ENCODE measurements at places on chromosomes 12 and 14.

DNA sequence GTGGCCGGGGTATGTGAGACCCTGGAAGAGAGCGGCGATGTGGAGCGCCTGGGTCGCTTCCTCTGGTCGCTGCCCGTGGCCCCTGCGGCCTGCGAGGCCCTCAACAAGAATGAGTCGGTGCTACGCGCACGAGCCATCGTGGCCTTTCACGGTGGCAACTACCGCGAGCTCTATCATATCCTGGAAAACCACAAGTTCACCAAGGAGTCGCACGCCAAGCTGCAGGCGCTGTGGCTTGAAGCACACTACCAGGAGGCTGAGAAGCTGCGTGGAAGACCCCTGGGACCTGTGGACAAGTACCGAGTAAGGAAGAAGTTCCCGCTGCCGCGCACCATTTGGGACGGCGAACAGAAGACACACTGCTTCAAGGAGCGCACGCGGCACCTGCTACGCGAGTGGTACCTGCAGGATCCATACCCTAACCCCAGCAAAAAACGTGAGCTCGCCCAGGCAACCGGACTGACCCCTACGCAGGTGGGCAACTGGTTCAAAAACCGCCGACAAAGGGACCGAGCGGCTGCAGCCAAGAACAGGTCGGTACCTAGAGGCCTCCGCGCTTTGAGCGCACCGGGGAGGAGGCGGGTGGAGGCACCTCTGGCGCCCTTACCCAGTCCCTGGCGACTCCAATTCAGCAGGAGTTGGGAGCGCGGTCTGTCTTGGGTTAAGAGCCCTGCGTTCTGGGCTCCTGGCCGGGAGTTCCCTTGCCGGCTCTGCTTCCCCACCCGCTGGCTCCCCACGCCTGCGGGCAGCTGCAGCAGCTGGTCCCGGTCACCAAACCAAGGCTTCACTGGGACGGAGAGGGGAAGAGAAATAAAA, 700 bp downstream of the SIX6 start:
- no peak for DNase-seq

DNA sequence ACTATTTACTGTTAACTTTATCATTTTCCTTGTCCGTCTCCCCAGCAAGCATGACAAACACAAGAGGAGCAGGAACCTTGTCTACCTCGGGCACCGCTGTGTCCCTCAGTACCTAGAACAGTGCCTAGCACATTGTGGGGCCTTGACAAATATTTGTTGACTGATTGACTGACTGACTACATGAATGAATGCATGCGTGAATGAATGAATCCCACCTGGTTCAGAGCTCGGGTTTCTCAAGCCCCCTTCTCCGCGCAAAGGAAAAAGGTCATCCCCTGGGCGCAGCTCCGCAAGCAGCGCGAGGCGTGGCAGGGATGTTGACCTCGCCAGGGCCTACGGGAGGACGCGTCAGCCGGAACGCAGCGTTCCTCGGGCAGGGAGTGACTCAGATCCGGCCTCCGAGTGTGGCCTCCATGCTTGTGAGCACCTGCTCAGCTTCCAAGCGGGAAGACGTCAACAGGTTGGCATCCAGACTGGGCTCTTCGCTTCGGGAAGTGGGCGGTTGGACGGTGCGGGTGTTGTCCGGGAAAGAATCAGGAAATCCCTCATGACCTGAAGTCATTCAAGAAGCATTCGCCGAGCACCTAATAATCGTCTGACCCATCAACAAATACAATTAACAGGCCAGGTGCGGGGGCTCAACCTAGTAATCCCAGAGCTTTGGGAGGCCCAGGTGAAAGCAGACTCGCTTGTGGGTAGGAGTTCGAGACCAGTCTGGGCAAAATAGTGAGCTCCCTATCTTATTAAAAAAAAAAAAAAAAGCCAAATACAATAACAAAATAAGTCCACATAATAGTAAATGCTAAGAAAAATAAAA, 13.9 kb upstream of the UBC start:
- no peak for DNase-seq

- DNase-seq = no peak
These were observed 25.4 kb downstream of the HSPB8 start for GRCh38 chr12:119204131-119204530.

DNA sequence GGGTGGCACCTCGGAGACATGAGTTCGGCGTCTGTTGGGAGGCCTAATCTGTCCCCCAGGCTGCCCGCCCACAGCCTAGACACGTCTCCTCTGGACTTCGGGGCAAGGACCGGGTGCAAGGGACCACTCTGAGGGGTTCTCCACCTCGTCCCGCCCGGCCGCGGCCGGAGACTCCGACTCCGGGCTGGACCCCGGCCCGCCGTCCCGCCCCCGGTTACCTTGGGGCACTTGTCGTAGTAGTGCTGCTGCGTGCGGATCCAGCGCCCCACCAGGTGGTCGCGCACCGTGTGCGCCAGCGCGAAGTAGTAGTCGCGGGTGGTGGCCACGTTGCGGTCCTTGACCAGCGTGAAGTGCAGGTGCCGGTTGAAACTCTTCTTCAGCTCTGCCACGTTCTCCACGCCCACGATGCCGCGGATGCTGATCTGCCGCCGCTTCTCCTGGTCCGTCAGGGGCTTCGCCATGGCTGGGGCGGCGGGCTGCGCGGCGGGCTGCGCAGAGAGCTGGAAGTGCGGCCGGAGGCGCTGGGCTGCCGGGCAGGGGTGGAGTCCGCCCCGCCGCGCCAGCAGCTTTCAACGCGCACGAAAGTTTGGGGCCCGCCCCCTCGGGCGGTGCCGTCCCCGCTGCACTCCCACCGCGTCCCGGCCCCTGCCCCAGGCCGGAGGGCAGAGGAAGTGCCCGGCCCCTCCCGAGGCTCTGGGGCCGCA, at the start of gene PYGL:
Gene PYGL (minus strand): TSS at position 541 of the 704 bp plus-strand sequence. CDS start 80 bp downstream, at position 461.
- no peak for DNase-seq

DNA sequence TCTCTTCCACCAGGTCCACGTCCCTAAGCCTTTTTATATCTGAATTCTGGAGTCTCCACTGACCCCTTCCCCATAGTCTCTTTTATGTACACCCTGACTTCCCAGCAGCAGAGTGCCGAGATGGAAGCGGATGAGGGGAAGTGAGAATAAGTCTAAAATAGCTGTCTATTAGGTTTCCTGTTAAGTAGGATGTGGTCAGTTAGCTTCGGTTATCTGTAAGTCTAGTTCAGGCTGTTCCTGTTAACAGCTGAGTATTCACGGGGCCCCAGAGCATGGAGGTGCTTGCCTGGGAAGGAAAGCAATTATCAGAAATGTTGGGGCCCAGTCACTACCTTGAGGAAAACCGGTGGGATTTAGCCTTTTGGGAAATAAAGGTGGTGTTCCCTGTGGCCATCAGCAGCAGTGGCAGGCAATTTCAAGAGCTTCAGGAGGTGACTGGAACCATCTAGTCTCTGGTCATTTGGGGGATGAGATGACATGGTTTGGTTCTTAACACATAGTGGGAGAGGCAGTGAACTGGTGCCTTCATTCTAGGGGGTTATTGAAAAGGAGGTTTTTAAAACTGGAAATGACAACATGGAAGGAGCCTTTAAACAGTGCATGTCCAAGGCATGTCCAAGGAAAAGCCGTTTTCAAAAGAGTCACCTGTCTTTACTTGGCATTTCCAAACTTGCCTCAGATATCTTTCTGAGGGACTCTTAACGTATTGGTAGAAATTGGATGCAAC, 21.8 kb downstream of the CHST11 start:
- DNase-seq = no peak

DNA sequence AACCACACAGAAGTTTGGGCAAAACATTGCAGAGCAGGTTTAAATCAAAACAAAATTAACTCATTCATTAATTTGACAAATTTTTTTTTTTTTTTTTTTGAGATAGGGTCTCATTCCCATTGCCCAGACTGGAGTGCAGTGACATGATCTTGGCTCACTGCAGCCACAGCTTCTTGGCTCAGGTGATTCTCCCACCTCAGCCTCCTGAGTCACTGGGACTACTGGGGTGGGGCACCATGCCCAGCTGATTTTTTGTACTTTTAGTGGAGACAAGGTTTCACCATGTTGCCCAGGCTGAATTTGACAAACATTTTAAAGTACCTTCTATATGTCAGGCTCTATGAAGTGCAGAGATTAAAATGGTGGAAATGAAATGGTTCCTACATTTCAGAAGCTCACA, 257.1 kb upstream of the NPAS3 start:
- DNase-seq = no peak

- DNase-seq = no peak
These were observed 47.6 kb upstream of the SELPLG start for GRCh38 chr12:108681317-108681716.

DNA sequence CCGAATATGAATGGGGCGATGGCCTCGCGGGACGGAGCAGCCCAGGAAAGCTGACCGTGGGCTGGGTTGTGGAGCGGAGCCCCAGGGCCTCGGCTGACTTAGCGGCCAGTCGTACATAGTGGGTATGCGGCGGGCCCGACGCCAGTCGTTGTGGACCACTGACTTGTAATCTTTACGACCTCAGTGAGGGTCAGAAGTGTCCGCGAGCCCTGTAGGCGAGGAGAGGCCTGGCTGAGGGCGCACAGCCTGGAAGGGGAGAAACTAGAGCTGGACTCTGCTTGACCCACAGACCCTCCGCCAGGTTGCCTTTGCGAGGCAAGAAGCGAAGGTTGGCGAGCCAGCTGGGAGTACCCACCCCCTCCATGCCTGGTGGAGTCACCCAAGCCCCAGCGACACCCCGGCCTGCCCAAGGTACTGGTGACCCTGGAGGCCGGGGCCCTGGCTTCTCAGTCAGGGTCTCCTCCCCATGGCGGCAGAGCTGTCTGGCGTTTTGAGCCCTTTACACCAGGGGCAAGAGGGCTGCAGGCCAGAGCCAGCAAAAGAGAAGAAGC, 15.6 kb upstream of the DYNC1H1 start:
- DNase-seq = no peak

GRCh38 chr12:1776170-1776921, 44.0 kb upstream of the LRTM2 start:
- no peak for DNase-seq

DNA sequence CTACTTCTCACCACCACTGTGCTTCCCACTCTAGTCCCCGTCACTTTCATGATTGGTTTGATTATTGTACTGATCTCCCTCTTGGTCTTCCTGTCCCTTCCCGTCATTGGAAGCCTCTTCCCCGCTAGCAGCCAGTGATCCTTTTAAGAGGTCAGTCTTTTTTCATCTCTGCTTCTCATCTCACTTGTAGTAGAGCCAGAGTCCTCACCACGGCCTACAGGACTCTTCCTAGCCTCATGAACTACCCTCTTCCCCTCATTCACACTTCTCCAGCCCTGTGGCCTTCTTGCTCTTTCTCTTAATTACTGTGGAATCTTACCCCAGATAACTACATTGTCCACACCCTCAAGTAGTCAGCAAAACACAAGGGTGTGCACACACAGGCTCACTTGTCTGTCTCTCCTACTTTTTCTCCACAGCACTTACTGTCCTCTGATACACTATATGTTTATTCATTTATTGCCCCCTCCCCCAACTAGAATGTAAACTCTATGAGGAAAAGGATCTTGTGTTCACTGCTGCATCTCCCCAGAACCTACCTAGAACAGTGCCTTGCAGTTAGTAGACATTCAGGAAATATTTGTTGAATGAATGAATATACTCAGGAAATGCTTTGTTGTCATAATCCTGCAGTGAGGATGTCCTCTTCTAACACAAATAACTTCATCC, 66.3 kb downstream of the CKB start:
- DNase-seq = no peak

GRCh38 chr12:89568484-89568883, 42.6 kb upstream of the POC1B start:
- no peak for DNase-seq

GRCh38 chr14:102616799-102617198, 24.4 kb downstream of the RCOR1 start:
- no peak for DNase-seq

DNA sequence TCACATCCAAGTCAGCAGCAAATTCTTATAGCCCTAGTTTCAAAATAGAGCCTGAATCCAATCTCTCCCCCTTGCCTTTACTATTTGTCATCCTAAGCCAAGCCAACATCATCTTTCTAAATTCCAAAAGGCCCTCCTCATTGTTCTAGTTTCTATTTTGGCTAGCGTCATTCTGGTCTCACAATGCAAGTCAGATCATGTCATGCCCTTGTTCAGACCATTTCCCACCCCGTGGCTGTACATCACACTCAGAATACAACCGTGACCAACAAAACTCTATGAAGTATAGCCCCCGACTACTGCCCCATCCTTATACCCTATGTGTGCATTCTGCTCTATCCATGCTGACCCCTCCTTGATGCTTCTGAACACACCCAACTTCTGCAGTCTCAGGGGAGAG, 12.3 kb upstream of the GNG2 start:
- DNase-seq = no peak
